ENCODE measurements at places on chromosomes 6 and 20.

GRCh38 chr6:41353333-41353732 is 17.9 kb downstream of the NCR2 start:
- DNase-seq, result no peak

GRCh38 chr20:11849976-11850670 is 67.6 kb upstream of the BTBD3 start:
- DNase-seq, result no peak

- no peak for DNase-seq
Observed at GRCh38 chr20:17570347-17571152, 675 bp downstream of the DSTN start.

GRCh38 chr20:37394543-37395409 is 48.8 kb downstream of the SRC start:
- DNase-seq, result no peak

DNA sequence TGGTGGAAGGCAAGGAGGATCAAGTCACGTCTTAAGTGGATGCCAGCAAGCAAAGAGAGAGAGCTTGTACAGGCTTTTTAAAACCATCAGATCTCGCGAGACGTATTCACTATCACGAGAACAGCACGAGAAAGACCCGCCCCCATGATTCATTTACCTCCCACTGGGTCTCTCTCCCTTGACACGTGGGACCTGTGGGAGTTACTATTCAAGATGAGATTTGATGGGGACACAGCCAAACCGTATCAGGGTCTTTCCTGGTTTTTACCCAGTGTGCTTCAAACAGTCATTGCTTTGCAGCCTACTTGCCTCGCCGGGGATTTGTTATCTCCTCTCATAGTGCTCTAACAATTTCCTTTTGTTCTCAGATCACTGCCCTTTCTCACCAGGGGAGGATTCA is 108.2 kb downstream of the UST start:
- no peak for DNase-seq

DNA sequence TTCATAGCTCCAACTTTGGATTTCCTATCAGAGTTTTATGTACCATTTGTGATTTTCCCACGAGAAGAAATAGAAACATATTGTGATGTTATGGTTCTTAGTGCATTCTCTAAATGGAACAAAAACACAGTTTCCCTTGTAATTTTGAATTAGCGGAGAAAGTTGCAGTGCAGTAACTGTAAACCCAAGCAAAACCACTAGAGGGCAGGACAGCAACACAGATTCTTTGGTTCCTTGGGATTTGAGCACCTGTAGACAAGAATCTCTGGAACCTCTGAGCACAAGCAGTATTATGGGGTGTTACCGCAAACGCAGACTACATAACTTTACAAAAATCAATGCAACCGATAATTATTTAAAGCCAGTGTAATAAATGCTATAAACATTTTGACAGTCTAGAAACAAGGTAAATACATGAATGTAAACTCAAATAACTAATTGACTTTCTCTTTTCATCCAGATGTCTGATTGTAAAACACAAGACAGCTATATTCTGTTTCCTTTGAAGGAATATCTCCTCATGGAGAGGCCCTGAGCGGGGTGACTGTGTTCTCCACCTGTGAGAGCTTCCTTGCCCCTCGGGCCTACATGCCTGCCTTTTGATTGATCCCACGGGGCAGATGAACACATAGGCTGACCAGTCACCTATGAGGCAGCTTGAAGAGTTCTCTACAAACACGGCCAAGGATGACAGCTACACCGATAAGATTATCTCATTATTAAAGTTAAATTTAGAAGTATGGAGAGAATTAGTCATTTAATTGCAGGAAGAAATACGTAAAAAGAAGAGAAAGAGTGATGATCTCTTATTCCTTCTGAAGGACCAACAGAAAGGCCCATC is 67.5 kb upstream of the COL21A1 start:
- DNase-seq, result no peak

DNA sequence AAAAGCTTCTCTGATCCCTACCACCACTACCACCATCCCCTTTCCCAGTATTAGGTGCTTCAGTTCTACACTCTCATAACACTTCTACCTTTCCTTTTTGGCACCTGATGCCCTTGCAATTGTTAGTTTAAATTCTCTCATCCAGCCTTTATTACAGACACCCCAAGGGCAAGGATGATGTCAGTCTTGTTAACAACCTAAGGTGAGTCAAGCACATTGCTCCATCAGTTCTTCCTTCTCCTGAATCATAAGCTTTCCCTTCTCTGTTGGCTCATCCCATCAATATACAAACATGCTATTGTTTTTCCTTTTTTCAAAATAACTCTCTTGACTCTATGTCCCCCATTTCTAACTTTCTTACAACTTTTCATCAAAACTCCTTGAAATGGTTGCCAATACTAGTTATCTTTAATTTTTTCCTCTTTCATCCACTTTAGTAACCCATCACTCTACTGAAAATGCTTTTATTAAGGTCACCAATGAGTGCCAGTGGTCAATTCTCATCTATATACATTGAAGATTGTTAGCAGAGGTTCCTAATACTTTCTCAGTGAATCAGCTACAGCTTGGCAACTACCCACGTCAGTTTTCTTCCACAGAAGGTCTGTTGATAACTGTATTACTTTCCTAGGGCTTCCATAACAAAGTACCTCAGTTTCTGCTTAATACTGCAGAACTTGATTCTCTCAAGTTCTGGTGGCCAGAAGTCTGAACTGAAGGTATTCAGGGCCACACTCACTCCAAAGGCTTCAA is 97.1 kb upstream of the FLRT3 start:
- DNase-seq, result no peak

DNA sequence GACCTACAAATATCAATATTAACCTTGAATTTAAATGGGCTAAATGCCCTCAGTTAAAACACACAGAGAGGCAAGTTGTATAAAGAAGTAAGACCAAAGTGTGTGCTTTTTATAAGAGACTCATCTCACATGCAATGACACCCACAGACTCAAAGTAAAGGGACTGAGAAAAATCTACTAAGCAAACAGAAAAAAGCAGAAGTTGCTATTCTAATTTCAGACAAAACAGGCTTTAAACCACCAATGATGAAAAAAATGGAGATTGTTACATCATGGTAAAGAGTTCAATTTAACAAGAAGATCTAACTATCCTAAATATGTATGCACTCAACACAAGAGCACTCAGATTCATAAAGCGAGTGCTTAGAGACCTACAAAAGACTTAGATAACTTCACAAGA is 741.9 kb upstream of the MARCKS start:
- DNase-seq, result no peak

GRCh38 chr6:54846857-54847674 is 495 bp downstream of the FAM83B start:
- DNase-seq, result no peak

GRCh38 chr6:154848580-154848979 is 115.4 kb downstream of the SCAF8 start:
- DNase-seq, result no peak

- no peak for DNase-seq
Observed at GRCh38 chr6:15907914-15908518, 220.9 kb upstream of the MYLIP start.

DNA sequence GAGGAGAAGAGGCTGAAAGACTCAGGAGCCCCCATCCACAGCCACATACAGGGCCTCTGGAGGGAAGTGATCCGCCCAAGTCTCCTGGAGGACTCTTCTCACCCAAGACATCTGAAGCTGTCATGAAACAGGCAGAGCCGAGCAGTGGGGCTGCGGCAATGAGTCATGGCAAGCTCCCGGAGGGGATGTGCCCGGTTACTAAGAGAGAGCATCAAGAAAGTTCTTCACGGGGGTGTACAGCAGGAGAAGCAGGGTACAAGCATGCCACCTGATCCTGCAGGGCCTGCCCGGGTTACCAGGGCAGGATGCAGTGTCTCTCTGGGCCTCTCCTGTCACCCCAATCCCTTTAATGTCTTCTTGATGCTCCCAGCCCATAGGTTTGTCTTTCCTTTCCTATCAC is 21.1 kb downstream of the TRIM26 start:
- DNase-seq, result no peak

- DNase-seq, result no peak
Observed at GRCh38 chr6:100593522-100593921, 128.8 kb upstream of the SIM1 start.

DNA sequence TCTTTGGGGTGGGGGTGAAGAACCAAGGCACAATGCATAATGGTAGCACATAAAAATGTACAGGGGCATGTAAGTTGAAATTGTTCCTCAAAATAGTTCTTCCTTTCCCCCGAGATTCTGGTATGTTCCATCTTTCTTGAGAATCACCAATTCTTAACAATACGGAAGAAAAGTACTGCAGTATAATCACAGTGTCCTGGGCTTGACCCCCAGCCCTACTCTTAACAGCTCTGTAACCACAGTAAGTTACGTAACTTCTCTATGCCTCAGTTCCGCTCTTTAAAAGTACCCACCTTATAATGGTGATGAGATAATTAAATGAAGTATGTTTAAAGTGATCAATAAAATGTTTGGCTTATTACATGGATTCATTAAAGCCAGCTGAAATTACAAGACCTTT is 104.5 kb downstream of the SMLR1 start:
- no peak for DNase-seq

DNA sequence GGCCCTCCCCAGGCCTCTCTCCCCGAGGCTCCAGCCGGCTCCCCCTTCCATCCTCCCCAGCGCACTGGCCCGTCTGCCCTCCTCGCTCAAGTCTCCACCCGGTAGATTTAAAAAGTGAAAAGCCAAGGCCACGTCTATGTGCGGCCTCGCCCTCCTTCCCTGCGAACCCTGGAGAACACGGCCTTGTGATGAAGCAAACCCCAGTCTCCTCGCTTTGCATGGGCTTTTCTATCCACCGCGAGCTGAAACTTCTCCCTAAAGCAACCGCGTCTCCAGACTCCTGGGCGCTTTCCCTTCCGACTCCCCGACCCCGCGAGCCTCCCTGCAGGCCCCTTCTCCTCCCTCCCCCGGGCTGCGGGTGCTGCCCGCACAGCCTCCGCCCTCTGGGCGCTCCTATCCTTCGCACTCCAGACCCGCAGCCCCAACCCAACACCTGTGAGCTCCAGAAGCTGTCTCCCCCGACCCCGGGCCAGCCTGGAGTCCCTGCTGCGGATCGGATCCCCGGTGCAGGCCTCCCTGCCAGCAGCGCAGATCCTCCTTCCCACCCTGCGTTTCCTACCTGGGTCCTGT is 265.2 kb upstream of the QKI start:
- no peak for DNase-seq

DNA sequence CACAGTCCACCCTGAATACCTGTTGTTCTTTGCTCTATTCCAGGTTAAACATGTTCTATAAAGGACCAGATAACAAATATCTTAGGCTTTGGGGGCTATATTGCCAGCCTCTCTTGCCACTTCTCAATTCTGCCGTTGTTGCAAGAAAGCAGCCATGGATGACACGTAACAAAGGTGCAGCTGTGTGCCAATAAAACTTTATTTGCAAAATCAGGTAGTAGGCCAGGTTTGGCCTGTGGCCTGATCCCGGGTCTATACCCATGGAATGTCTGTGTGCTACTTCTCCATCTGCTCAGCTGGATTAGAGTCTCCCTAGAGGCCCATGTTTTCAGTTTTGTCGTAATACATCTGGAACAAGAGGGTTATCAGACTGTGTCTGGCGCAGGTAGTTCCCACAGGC is 175.3 kb upstream of the KCNG1 start:
- no peak for DNase-seq

GRCh38 chr6:111958534-111958933 is 85.3 kb upstream of the FYN start:
- DNase-seq, result no peak

GRCh38 chr6:81093051-81093450 is 659.4 kb downstream of the TENT5A start:
- DNase-seq, result no peak

DNA sequence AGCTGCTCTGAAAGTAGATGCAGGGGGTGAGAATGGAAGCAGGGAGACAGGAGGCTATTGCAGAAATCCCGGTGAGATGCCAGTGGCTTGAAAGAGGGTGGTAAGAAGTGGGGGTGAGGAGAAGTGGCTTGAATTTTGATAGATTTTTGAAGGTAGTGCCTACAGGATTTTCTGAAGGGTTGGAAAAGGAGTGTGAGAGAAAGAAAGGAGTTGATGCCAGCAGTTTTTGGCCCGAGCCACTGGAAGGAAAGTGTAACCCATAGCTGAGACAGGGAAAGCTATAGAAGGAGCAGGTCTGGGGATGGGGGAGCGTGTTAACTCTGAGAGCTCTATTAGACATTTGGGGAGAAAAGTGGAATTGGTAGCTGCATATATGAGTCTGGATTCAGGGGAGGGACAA is 9.7 kb downstream of the ARMC12 start:
- no peak for DNase-seq

DNA sequence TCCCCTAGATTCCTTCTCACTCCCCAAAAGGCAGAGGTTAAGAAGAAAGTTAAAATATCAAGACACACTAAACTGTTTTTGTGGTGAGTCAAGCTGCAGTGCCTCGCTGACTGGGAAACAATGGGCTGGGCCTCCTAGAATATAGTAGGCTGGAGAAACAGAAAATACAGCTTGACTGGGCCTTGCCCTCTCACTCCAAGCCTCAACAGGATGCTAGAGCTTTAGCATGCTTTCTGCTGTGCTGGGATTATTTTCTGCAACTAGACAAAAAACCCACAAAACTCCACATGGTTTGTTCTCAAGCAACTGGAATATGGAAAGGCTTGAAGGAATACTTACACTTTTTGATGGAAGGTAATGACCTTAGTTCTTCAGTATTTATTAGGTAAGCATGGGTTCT is 27.9 kb downstream of the FOXO3 start:
- DNase-seq, result no peak

- DNase-seq, result no peak
Observed at GRCh38 chr6:108452711-108453195, 108.0 kb upstream of the FOXO3 start.

GRCh38 chr6:3566812-3567211 is 110.0 kb upstream of the SLC22A23 start:
- DNase-seq, result no peak

DNA sequence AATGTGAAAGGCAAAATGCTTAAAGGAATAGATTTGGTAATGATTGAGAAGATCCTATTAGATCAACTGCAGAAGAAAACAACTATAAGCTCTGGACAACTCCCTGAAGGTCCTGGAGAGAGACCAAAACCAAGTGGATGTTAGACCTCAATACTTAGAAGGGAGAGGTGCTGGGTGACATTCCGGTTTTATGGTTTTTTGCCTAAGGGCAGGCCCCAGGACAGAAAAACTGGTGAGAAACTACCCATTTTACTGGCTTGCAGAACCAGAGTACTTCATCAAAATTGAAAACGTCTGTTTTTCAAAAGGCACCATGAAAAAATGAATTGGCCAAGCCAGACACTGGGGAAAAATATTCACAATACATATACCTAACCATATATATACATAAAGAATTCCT is 26.3 kb downstream of the SAMHD1 start:
- no peak for DNase-seq

GRCh38 chr6:155328074-155328538 is 13.8 kb upstream of the TFB1M start:
- DNase-seq, result no peak

All from GM19239 (cell line).